Naive B cell (primary cell): ENCODE measurements at places on chromosomes 12 and 14. TPM values are rescaled to one million over a fixed set of nuclear protein-coding genes. Genes with fewer than 3 reads are reported as not detected.

- no peak for DNase-seq
These were observed 8.7 kb downstream of the POLE2 start for GRCh38 chr14:49679271-49679670.

GRCh38 chr12:51186465-51187085, 13.6 kb upstream of the TFCP2 start:
- no peak for DNase-seq

- no peak for DNase-seq
These were observed 91.3 kb upstream of the CEP83 start for GRCh38 chr12:94550964-94551363.

The CMKLR1 gene
- 0.09 TPM for polyA plus RNA-seq

DNA sequence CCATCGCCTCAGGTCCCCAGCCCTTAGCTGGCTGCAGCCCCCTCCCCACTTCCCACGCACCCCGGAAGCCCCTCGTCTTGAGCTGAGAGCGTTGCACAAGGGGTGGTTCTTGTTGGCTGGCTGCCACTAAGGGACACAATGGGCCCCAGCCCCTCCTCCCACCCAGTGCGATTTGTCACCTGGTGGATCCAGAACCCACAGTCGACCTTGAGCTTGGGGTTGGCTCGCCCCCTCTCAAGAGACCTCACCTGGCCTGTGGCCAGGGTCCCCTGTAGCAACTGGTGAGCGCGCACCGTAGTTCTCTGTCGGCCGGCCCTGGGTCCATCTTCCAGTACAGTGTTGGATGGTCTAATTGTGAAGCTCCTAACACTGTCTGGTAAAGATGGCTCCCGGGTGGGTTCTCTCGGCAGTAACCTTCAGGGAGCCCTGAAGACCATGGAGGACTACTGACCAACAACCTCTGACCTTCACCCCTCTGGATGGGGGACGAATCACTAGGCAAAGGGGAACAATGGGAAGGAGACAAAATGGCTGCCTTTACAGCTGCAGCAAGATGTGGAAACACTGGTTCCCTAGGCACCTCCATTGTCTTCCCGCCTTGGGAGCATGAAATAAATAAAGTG, 6.6 kb downstream of the PHB2 start:
- DNase-seq, result no peak

DNA sequence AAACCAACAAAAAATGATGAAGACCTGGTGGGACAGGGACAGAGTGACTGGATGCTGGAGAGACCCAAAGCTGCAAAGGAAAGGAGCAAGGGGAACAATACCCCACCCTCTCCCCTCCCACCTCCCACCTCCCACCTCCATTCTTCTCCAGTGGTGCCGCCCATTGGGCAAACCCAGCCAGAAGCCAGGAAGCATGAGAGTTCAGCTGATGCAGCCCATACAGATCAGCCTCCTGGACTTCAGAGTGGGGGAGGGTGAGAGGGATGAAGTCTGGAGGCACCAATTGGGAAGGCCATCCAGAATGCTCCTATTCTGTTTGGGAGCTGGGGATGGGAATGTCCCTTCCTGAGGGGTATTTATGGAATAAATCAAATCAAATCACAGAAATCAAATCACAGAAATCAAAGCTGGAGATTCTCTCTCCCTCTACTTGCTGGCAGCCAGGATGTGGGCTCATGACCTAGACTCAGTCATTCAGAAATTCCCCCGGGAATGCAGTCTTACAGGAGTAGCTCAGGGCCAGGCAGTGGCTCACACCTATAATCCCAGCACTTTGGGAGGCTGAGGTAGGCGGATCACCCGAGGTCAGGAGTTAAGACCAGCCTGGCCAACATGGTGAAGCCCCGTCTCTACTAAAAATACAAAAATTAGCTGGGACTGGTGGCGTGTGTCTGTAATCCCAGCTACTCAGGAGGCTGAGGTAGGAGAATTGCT, 31.1 kb downstream of the IRF2BPL start:
- DNase-seq, result no peak

The ACTR10 gene
- 98.9 TPM for polyA plus RNA-seq

DNA sequence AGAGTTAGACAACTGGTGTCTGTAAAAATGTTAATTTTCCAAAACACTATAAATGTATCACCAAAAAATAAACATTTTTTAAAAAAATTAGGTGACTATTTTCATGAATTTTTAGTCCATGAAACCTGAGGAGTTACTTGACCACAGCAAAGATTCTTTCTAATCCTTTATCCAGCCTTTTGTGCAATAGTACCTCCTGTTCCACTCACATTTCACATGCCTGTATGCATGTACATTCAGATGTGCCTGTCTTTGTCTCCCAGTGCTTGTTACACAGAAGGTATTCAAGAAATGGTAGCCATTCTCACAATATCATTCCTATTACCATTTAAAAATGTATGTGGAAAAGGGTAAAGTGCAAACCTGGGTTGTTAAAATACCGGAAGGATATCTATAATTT, 857.0 kb downstream of the DIO2 start:
- DNase-seq, result no peak

DNA sequence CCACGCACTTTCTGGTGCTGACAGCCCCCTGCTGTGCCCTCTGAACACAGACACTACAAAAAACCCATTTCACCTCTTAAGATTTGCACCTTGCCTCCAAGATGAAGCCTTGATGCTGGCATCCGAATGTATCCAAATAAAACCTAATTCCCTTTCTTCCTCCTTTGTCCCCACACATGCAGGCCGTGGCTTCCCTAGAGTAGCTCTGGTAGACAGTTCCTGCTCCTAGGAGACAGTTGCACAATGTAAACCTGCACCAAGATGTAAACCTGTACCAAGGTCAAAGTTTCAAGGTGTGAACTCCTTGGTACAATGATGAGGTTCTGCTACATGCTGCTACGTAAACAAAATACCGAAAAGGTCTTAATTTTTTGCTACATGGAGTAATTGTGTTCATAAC, 625 bp upstream of the ABHD12B start:
- no peak for DNase-seq

- DNase-seq, result no peak
These were observed 8.3 kb upstream of the KLHL42 start for GRCh38 chr12:27771481-27772327.

The MYF6 gene
- not detected for polyA plus RNA-seq

- no peak for DNase-seq
These were observed 36.8 kb upstream of the TMED10 start for GRCh38 chr14:75213172-75213571.

The TESPA1 gene
- 18.0 TPM for polyA plus RNA-seq

The DEPDC4 gene
- polyA plus RNA-seq, result 1.1 TPM

The ST8SIA1 gene
- polyA plus RNA-seq, result not detected

The GPD1 gene
- polyA plus RNA-seq, result not detected

DNA sequence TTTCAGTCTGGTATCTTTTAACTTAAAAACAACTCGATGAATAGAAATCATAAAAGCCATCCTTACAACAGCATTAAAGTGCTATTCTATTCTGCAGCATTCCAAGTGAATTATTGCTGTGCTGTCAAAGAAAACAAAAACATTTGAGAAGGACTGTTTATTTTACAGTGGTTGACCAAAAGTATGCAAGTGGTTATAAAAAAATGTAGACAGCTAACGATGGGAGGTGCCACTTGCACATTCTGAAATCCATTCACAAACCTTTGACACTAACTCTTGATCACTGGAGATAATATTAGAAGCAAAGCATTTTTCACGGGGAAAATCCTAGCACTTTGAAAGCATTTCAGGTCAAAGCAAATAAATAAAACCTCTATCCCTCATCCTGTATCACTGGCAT, 55.6 kb downstream of the HMGA2 start:
- no peak for DNase-seq

The SERPINA4 gene
- not detected for polyA plus RNA-seq

- DNase-seq, result no peak
These were observed 11.7 kb upstream of the KCNA5 start for GRCh38 chr12:5031958-5032357.

DNA sequence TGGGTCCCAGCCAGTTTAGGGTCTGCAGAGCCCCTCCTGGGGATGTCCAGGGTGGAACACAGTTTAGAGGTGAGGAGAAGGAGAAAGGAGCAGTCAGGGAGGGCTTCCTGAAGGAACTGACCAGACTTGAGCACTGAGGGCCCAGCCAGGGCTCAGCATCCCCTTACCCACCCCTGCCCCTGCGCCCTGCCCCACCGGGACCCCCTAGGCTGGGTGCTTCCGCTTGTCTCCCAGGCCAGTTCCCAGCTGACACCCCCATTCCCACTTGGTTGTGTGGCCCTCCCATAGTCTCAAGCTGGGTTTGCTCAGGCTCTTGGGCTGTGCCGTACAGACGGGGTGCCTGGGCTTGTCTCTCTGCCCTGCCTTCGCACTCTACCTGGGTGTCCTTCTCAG, 26.3 kb upstream of the KIF26A start:
- DNase-seq, result no peak
